ENCODE measurements at places on chromosomes 6 and 20.

DNA sequence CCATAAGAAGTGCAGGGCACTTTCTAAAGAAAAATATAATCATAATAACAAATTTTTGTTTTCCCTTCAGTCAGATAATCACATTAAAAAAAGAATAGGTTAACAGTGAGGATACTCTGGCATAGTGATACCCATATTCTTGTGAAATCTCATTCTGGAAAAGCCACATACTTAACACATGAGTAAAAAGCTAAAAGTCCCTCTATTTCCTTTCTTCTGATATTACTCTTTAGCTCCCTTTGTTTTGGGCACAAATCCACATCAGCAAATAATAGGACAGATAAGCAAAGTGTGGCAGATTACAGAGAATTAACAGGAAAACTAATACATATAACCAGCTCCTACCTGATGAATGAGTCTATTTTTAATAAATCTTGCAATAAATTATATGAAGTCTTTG lies 15.8 kb downstream of the SHPRH start:
- no peak for DNase-seq

GRCh38 chr6:20203561-20204511 lies 8.4 kb downstream of the MBOAT1 start:
- no peak for DNase-seq

DNA sequence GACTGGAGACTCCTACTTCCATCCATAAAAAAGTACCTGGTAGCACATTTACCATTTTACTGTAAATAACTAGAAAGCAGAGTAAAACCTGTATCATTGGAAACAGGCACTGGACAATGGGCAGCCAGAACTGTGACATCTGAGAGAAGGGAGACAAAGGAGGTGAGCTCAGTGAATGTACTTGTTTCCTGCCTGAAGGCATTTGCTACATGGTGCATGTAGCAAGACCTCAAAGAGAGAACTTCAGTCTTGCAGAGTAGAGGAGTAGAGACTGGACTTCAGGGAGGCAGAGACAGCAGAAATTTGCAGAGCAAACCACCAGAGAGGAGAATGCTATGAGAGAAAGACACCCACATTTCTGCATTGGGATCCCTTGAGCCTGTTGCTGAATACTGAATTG lies 171.0 kb upstream of the CCN2 start:
- no peak for DNase-seq

- DNase-seq = no peak
Observed at GRCh38 chr6:144548536-144548935, 263.4 kb downstream of the UTRN start.

- DNase-seq = no peak
Observed at GRCh38 chr6:85942844-85943243, 300.2 kb upstream of the SYNCRIP start.

DNA sequence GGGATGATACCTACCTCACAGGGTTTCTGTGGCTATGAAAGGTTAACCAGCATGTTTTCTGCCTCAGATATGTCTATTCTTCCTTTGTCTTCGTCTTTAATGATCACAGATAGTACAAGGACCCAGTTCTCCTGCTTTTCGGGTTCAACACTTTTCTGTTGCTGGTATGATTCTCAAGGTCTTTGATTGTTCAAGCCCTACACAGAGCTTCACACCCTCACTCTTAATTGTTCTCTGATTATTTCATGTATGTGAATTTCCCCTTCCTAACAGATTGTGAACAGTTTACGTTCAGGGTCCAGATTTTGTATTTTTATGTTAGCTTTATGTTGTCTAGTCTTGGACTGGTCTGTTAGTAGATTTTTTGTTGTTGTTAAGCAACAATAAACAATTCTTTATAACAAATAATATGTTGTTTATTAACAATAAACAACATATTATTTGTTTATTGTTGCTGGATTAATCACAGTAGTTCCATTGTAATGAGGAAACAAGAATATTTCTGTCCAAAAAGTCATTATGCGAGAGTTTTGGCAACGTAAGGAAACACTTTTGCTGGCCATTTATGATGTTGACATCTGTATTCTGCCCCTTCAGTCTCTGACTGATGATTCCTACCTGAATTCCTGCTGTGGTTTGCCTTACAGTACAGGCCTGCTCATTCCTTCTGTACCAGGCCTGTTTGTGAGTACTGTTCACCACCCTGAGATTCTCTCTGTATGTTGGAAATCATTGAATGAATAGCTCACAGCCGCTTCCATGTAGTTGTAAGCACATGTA lies 27.2 kb upstream of the TULP4 start:
- no peak for DNase-seq

- no peak for DNase-seq
Observed at GRCh38 chr20:4046311-4046924, 31.1 kb upstream of the RNF24 start.

GRCh38 chr6:56480654-56481337 lies 161.9 kb downstream of the DST start:
- no peak for DNase-seq

GRCh38 chr20:56826705-56827665 lies 197.9 kb downstream of the TFAP2C start:
- no peak for DNase-seq

DNA sequence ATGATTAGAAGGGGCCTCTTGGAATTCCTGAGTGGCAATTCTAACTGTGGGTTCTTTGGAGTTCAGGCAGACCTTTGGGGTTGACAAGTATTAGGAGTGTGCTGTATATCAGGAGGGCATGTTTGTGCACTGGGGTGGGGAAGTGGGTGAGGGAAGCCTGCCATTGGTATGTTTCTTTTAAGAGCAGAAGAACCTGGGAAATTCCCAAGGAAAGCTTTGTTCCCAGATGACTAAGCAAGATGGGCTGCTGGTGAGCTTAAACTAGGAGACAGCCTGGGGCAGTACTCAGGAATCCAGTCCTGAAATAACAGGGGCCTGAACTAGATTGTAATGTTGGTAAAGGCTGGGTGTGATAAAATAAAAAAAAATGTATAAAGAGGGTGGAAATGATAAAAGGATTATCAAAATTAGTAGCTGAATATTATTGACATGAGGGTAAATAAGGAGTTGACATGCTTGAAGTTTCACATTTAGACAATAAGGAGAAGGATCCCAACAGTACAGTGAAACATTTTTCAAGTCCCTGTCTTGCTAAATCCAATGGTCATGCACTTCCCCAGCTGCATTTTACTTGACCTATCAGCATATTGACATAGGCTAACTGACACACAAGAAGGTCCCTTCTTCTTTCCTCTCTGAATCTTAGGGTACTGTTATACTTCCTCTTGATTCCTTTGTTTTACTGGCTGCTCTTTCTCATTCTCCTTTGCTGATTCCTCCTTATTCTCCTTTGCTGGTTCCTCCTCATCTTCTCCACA lies 18.4 kb upstream of the IFNGR1 start:
- no peak for DNase-seq

DNA sequence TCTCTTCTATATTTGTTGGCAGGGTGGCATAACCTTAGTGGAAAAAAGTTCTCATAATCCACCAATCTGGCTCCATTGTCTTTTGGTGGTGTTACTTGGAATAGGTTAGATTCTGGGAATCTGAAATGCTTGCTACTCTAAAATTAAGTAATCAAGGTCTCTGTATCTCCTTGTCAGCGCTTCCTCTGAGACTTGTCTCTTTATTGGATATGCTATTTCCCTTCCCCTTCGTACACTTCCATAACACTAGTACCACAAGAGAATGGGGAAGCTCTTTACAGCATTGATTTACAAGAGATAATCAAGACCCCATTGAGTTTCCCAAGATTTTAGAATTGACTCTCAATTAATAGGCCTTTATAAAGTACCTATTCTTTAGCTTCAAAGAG lies 280.2 kb downstream of the ADGB start:
- no peak for DNase-seq

- no peak for DNase-seq
Observed at GRCh38 chr6:15561447-15562199, 101.2 kb downstream of the DTNBP1 start.

Measured in mesothelial cell of epicardium (in vitro differentiated cells).